ENCODE measurements at places on chromosomes 6 and 20.
A peak's percentile ranks its signal among the peaks of the same experiment; 100 is the strongest.

- no peak for DNase-seq
Observed at GRCh38 chr6:95231416-95231815, 345.9 kb upstream of the MANEA start.

- no peak for DNase-seq
Observed at GRCh38 chr20:20461551-20461950, 93.6 kb downstream of the INSM1 start.

DNA sequence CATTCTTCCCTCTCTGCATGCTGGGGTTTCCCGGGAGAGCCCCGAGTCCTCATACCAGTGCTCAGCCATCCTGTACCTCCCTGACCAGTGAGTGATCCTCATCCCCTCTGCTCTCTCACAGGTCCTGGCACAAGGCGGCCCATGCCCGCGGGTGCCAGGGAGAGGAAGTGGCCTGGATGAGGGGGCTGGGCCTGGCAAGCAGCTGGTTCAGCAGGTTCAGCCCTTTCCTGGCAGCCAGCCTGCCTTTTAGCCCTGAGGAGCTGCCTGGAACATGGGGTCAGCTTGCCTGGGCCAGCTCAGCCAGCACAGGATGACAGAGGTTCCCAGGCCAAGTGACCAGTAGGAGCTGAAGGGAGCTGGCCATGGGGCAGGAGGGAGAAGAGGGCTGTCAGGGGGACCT is 10.9 kb downstream of the MOCS1 start:
- peak; percentile 5 for DNase-seq

- peak; percentile 65 for DNase-seq
Observed at GRCh38 chr20:49846206-49846807, 33.7 kb downstream of the SLC9A8 start.

- DNase-seq = no peak
Observed at GRCh38 chr20:8095648-8096572, 36.2 kb upstream of the PLCB1 start.

- peak; percentile 24 for DNase-seq
Observed at GRCh38 chr20:23889775-23890187, 10.2 kb upstream of the CST5 start.

DNA sequence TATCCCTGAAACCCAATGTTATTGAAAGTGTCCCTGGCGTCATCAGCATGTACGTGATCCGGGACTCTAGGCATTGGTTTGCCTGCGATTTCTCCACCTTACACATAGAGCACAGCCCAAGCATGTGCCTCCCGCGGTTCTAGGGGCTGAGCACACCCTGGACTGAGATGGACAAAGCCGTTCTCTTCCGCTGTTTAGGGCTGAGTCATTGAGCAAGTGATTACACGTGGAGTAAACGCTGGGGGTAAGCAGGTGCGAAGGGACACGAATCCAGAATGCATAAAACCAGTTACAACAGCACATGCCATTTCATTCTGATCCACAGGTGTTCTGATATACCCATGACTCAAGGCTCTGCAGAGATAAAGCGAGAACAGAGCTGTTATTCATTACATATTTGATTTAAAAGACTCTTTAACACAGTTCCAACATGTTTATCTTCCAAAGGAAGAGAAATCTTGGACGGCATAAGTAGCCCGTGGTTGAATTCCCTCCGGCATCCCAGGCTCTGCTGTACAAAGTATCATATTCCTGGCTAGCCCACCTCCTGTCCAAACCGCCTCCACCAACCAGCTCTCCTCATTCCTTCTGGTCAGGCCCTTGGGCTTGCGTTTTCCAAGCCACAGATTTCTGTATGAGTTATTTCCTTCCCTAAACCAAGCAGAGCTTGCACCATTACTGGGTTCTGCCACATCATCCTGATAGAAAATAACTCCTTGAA is 36.1 kb upstream of the THBS2 start:
- no peak for DNase-seq

DNA sequence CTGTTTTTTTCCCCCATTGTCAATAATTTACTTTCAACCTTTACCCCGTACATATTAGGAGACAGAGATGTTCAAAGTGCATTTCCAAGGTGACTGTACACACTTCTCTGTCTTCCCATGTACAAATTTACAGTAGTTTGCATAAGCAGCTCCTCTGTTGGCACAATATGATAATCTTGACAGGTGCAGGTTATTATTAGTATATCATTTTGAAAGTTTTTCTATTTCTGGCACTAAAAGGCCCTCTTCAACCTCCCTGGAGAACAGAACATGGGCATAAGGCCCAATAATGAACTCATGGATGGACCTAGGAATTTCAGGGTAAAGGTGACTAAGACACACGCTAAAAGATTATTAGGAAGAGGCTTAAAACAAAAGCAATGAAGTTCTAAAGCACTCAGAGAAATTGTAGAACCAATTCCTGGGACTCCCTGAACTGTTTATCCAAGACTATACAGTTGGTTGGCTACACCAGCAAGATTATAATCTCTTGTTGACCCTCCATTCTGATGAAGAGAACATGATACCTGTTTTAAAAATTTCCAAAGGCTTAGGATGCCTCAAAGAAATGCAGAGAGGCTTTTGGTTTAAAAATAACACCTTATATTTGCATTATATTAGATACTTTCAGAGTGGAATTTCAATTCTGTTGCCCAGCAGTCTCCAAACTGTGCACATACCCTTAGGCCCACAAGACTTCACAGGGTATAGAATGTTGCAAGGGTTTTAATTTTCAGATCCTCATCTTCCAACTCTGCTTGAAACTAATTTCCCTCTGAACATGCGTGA is 1.1 kb downstream of the AIG1 start:
- peak; percentile 55 for DNase-seq

- peak; percentile 65 for DNase-seq
Observed at GRCh38 chr6:36200998-36201596, 4.6 kb downstream of the BRPF3 start.

DNA sequence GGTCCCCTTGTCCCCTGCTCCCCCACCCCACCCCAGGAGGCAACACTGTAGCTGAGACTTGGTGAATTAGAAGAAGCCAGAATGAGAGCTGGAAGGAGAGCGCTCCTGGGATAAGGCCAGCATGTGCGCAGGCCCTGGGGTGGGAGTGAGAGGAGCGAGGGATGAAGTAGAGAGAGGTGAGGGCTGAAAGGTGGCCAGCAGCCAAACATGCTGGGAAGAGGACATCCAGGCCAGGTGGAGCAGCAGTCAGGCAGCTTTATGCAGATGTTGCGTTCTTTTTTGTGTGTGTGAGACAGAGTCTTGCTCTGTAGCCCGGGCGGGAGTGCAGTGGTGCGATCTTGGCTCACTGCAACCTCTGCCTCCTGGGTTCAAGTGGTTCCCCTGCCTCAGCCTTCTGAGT is 2.2 kb upstream of the BPIFB1 start:
- no peak for DNase-seq

DNA sequence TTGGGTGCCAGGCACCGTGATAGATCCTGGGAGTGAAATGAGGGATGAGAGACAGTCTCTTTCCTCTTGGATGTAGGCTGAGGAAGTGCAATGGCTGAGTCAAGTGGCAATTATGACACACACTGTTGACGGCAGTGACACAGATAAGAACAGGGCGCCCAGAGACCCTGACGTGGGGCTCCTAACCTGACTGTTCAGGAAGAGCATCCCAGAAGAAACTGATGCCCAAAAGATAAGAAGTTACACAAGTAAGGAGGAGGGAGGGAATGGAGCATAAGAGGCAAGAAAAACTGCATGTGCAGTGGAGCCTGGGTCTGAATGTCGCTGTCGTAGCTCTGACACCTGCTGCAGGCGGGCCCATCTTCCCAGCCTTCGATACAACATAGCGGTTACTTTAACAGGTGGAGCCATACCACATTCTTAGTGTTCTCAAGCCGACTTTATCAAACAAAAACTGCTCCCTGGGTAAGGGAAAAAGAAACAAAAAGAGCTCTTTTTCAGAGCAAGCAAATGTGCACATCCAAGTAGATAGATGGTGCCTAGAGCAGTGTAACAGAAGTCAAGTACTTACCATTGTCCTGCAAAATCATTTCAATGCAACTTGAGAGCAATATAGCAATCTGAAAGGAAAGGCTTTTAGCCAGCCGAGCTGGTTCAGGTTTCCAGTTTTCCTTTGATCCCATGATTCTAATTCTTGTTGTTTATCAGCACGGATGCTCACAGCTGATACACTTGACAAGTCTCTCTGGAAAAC is 463.9 kb upstream of the JARID2 start:
- DNase-seq = no peak

DNA sequence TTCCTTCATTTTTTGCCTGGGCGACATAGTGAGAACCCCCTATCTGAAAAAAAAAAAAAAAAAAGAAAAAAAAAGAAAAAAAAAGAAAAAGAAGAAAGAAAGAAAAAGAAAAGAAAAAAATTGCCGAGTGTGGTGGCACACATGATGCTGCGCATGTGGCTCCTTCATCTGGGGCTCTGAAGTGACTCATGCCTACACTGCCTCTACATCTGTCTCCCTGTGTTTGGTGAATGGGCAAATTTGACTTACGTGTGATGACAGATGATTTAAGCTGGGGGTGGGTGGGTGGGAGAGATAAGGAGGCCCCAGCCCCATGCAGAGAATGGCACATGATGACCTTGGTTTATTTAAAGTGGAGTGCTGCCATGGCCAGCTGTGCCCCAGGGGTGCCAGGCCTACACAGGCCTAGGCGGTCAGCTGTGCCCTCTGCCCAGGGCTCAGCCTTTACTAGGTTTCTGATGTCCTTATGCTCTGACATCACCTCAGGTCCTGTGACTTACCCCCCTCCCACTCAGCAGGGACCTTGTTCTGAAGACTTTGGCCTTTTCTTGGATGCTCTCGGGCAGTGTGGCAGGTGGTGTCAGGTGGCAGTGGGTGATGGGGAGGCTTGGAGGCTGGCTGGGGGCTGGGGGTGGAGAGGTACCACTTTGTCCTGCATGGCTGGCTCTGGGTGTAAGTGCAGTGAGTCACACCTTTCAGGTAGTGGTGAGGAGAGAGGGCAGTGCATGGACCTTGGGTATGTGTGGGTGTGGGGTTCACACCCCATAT is 41.1 kb downstream of the VEGFA start:
- DNase-seq = no peak

- no peak for DNase-seq
Observed at GRCh38 chr6:157921685-157922367, 59.8 kb upstream of the SYNJ2 start.

DNA sequence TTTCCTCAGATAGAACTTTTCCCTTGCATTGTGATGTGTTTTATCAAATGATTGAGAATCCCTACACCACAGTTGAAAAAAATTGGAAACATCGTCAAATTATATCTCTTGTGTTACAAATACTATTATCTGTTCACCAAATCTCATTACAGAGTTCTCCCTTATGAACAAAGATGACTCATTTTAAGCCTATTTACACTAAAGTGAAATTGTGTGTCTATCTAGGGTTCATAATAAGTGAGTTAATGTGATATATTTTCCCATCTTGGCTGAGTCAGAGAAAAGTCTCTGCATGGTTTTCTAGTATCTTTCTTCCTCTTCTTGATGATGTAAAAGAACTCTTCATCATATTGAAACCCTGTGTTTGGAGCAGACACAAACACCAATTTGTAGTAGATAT is 1263.3 kb upstream of the EYS start:
- DNase-seq = no peak

- DNase-seq = no peak
Observed at GRCh38 chr6:167094820-167095637, 27.9 kb upstream of the CCR6 start.

GRCh38 chr6:92810913-92811312 is 608.4 kb downstream of the EPHA7 start:
- DNase-seq = peak; percentile 32

GRCh38 chr20:24066076-24066700 is 77.6 kb upstream of the GGTLC1 start:
- DNase-seq = no peak

DNA sequence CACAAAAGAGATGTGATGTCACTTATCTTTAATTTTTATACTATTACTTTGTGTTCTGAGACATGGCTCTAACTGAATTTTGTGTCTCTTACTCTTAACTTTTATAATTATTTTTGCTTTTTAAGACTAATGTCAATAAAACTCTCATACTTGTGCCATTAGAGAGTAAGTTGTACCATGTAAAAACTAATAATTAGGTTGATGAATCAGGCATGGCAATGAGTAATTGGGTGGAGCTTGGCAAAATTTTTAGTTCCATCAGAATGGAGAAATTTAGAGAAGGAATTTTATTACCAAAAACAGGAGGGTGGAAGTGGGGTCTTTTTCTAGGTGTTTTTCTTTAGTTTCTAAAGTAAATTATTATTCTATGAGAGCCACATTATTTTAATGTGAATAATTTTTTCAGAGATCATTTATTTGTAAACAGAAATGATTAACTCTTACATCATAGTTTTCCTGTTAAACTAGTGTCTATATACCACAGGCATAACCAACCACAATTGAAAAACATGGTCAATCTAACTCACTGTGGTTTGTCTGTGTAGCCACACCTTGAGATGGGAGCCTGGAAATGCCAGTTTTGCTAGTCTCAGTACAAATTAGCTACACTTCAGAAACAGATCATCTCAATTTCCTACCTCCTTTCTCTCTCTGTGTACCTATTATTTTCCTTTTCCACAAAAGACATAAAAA is 51.8 kb downstream of the ELOVL4 start:
- no peak for DNase-seq

- DNase-seq = no peak
Observed at GRCh38 chr6:50714487-50715379, 1.4 kb downstream of the TFAP2D start.

- DNase-seq = peak; percentile 93
Observed at GRCh38 chr20:2564406-2564805, 28.0 kb downstream of the TMC2 start.

Measured in cerebellar cortex (tissue), 1 donor.